Karpas-422 (cell line): ENCODE measurements at places on chromosomes 6 and 20.

GRCh38 chr20:51382986-51383821 is 159.3 kb downstream of the NFATC2 start:
- peak; percentile 95 for DNase-seq

DNA sequence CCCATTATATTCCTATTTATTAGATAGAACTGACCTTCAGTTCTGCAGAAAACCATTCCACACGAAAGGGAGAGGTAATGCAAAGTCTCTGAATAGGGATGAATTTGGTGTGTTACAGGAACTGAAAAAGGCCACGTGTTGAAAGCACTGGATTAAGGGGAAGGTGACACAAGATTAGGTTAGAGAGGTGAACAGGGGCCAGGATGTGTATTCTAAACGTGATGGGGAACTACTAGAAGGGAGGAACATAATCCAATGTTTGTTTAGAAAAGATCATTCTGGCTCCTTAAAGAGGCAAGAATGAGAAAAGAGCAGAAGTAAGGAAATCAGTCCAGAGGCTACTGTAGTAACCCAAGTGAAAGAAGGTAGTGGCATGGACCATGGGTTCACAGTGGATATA is 6.3 kb upstream of the ZKSCAN8 start:
- DNase-seq: peak; percentile 70

DNA sequence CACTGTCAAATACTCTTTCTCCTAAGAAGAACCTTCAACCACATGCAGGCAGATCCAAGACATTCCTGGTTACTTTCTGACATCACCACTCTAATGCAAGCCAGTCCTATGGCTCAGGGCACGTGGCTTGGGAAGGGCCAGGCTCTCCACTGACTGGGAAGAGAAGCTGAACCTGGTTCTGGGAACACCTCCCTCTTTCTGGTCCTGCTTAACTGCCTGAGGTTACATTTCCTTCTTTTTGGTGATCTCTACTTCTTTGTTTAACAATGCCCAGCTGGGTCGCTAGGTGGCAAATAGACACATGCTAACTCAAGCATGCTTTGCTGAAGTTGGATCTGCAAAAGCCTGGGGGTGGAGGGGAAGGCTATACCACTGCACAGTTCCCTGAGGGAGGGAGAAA is 249.8 kb downstream of the GMDS start:
- DNase-seq: no peak

GRCh38 chr6:159174263-159174969 is 5.2 kb downstream of the FNDC1 start:
- DNase-seq: peak; percentile 96

DNA sequence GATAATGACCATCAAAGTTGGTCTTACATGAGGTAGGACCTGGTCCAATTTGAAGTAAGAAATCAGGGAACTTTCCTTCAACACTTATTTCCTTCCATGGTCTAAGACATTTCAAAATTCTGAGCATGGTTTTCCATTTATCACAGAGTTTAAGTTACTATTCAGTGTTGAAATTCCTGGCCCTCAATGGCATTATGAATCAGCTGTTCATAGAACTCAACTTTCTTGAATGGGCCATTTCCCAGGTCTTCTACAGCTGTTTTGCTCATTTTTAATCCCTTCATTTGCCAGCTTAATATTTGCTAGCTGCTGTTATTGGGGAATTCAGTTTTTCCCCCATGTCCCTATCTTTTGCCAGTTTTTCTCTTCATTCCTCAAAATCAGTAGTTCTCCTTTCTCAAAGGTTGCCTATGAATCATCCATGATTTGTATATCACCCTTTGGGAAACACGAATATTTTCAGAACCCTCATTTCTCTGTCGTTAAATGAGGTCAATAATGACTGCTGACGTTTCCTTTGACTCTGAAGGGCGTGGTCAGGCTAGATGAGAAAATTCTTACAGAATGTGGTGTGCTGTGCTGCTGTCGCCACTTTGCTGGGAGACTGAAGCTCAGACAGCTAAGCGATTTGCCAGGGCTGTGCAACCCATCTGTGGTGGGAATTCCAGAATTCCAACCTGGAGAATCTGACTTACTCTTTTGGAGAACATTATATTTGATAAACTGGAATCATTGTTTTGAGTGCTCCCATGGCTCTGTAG is 216.5 kb upstream of the FLRT3 start:
- no peak for DNase-seq
